Body of pancreas (tissue), 4 donors: ENCODE measurements at places on chromosomes 3 and 15. TPM values are rescaled to one million over a fixed set of nuclear protein-coding genes. Genes with fewer than 3 reads are reported as not detected.

GRCh38 chr3:169286214-169286613 is 377.3 kb downstream of the MECOM start:
- peak; percentile 24 for DNase-seq

TICRR gene
- under 0.01 TPM for total RNA-seq

MCTP2 gene
- 31.6 TPM for total RNA-seq

DNA sequence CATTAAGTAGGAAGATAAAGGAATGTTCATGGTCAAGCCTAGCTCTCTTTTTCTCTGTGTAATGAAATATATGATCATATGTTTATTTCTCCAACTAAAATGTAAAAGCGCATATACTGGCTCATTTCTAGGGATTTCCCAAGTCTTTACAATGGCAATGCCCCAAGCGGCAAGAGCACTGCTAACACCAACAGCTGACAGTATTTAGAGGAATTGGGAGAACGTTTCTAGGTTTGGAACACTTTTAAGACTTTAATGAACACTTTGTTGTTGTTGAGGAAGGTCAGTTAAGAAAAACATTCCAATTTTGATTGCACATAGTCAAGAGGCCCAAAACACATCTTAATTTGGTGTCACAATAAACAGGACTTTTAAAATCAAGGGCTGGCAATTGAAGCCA is 132.7 kb downstream of the ATP8B4 start:
- DNase-seq, result no peak

- DNase-seq, result no peak
These were observed 58.8 kb downstream of the XXYLT1 start for GRCh38 chr3:195212033-195212748.

DNA sequence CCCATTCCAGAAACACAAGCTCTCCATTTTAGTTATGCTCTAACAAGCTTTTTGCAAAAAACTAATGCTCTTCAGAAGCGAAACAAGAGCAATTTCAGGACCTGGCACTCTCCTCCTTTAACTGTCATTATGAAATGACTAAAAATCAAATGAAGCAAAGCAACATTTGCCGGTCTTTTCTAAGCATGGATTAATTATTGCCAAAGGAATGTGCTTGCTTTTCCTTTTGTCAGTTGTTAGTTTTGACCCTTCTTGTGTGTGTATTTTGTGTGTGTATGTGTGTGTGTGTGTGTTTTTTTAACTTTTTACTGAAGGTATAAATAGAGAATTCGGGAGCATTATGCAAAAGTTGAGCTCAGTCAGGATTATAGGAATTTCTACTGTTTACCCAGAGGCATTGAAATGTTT is 509.1 kb downstream of the TUSC7 start:
- DNase-seq, result no peak

DNA sequence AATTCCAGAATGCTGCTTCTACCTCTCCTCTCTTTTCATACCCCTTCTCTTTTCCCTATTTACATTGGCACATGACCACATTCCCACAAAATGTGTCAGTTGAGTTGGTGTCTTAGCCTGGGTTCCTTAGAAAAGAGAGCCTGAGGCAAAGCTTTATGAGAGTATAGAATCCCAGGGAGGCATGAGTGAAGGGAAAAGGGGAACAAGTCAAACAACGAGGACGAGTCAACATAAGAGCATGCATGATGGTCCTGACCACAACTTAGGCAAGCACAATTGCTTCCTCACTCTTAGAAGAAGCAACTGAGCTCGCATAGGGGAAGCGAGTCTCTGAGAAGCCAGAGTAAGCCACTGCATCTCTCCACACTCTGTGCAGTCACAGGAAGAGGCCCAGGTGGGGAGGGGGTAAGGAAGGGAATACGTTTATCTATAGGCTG is 15.4 kb upstream of the ZNF774 start:
- no peak for DNase-seq

- DNase-seq, result peak; percentile 77
These were observed 27.3 kb upstream of the BCL2L10 start for GRCh38 chr15:52139599-52140462.

GOLGA8G gene
- not detected for total RNA-seq

OCA2 gene
- total RNA-seq, result not detected

- DNase-seq, result no peak
These were observed 33.9 kb downstream of the PTPRG start for GRCh38 chr3:61595288-61595687.

LYSMD2 gene
- 8.0 TPM for total RNA-seq
